RWPE1 (cell line): ENCODE measurements at places on chromosomes 1 and 21.

DNA sequence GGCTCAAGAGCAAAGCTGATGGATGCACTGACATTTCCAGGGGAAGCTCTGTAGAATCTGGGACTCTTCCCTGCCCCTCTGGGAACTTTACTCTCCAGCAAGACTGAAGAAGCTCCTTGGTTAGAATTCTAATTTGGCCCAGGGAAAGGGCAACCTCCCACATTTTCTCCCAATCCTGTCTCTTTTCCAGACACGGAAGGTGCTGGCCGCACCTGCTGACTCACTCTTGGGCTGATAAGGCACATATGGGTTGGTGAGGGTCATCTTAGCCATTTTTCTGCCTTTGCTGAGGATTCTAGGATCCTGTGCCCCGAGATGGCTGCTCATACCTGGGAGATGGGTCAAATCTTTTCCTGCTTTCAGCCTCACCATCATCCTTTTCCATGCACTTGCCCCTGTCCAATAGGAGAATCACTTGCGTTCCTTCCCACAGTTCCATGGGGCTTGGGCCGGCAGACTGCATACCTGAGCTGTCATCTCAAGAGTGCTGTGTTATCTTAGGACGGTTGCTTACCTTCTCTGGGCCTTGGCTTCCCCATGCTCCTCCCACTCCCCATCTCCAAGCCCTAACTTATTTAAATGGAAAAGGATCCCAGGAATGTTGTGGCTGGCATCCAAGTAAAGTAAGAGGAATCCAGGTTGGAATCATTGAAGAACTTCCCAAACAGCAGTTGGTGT, 1.3 kb downstream of the TINAGL1 start:
- DNase-seq, result peak; percentile 69

- no peak for DNase-seq
Measured at GRCh38 chr1:6507461-6507911, 16.0 kb upstream of the PLEKHG5 start.

DNA sequence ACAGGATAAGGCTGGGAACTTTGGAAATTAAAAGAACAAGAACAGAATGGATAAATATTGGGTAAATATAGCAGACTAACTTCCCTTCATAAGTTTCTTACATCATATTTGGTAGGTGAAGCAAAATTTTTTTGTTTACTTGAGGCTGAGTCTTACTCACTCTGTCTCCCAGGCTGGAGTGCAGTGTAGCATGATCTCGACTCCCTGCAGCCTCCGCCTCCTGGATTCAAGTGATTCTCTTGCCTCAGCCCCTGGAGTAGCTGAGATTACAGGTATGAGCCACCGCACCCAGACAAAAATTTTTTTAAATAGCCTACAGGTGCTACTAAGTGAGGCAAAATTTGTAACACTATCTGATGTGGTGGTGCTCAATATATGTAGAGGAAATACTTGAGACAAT, 50.7 kb downstream of the TM2D1 start:
- no peak for DNase-seq

- no peak for DNase-seq
Measured at GRCh38 chr1:198054510-198054909, 102.3 kb upstream of the NEK7 start.

GRCh38 chr1:104387716-104388508, 638.2 kb downstream of the AMY1C start:
- no peak for DNase-seq

DNA sequence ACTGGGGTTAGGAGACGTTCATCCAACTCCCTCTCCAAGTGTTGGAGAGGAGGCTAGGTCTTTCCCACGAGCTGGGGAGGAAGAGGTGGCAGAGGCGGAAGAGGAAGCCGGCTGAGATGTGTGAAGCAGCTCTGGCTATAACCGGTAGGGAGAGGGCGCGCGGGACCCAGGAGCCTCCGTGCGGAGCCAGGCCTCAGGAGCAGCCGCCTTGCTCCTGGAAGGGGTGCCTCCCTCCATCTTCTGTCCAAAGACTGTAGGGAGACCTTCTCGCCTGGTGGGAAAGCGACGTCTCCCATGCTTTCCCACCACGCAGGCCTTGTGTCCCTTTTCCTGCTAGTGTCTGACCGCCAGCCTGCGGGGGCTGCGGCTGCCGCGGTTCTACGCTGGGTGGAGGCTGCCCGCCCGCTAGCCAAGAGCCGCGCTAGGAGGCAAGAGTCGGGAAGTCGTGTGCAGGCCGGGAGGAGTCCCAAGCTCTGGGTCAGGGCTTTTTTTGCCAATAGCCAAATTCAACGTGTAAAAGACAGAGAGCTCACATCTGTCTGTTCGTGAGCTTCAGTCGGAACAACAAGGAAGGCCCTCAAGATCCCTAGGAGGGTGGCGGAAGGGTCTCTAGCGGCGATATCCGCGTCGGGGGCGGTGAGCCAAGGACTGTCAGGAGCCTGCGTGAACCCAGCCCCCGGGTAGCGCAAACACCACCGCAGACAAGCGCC, 8.4 kb upstream of the NBPF11 start:
- no peak for DNase-seq

- DNase-seq, result no peak
Measured at GRCh38 chr1:47406966-47407365, 9.1 kb upstream of the FOXE3 start.

- no peak for DNase-seq
Measured at GRCh38 chr1:186679924-186680244, 339 bp downstream of the PTGS2 start.

- DNase-seq, result no peak
Measured at GRCh38 chr1:71464016-71464415, 383.2 kb upstream of the ZRANB2 start.

DNA sequence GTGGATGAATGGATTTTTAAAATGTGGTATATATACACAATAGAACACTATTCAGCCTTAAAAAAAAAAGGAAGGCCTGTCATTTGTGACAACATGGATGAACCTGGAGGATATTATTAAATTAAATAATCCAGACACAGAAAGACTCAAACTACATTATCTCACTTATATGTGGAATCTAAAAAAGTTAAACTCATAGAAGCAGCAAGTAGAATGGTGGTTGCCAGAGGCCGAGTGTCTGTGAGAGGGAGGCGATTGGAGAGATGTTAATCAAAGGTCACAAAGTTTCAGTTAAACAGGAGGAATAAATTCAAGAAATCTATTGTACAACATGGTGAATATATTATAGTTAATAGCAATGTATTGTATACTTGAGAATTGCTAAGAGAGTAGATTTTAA, 39.7 kb downstream of the ZC3H11B start:
- no peak for DNase-seq

DNA sequence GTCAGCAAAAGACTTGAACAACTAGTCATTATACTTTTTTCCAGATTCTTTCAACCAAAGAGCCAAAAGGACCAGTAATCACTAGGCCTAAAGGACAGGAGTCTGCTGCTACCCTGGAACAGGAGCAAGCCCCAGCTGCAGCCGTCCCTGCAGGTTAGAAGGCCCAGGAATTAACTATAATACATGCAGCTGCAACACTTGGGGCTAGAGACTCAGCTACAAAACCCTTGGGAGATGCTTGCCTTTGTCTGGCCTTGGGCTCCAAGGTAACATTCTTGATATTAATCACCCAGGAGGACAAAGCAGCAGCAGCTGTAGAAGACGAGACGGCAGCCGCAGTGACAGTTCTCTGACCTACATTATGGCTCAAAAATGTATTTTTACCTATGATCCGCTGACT, 841.2 kb upstream of the ADGRL4 start:
- no peak for DNase-seq

DNA sequence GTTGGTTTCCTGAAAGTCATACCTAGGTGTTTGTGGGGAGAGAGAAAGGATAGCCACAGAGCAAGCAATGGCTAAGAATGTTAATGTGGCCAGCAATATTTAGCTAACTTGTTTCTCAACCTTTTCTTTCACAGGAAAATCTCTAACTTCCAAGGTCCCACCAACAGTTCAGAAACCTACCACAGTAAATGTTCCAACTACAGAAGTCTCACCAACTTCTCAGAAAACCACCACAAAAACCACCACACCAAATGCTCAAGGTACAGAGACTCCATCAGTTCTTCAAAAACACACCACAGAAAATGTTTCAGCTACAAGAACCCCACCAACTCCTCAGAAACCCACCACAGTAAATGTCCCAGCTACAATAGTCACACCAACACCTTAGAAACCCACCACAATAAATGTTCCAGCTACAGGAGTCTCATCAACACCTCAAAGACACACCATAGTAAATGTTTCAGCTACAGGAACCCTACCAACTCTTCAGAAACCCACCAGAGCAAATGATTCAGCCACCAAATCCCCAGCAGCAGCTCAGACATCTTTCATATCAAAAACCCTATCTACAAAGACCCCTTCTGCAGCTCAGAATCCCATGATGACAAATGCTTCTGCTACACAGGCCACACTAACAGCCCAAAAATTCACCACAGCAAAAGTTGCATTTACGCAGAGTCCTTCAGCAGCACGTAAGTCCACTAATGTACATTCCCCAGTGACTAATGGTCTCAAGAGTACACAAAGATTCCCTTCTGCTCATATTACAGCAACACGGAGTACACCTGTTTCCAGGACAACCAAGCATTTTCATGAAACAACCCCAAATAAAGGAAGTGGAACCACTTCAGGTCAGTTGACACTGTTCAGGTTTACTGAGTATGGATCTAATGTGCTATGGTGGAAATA, 15.3 kb downstream of the CD55 start:
- peak; percentile 8 for DNase-seq

GRCh38 chr1:178345238-178345637, 151.5 kb downstream of the CLEC20A start:
- no peak for DNase-seq

- no peak for DNase-seq
Measured at GRCh38 chr1:2598329-2598931, 11.9 kb downstream of the PRXL2B start.
